ENCODE measurements at places on chromosomes 6 and 20. TPM values are rescaled to one million over a fixed set of nuclear protein-coding genes. Genes with fewer than 3 reads are reported as not detected.

The MARCKS gene
- total RNA-seq: 236 TPM

The NSFL1C gene
- 81.0 TPM for total RNA-seq

The TNXB gene
- 22.2 TPM for total RNA-seq

The ZC3H12D gene
- total RNA-seq: 0.58 TPM

The GABRR2 gene
- total RNA-seq: 0.92 TPM

The GRM1 gene
- 0.43 TPM for total RNA-seq

The DLL1 gene
- 11.7 TPM for total RNA-seq

The MLIP gene
- 0.43 TPM for total RNA-seq

The IL20RA gene
- 0.90 TPM for total RNA-seq

The TEAD3 gene
- total RNA-seq: 109 TPM

The ZC2HC1B gene
- not detected for total RNA-seq

The HTR1E gene
- total RNA-seq: 0.52 TPM

The BEND6 gene
- 1.3 TPM for total RNA-seq

The BPIFB2 gene
- 0.22 TPM for total RNA-seq

The TMC2 gene
- not detected for total RNA-seq

The ARFGEF2 gene
- 39.2 TPM for total RNA-seq

The SLC22A2 gene
- total RNA-seq: not detected

All from type B pancreatic cell (in vitro differentiated cells).